ENCODE measurements at places on chromosomes 1 and 21.

DNA sequence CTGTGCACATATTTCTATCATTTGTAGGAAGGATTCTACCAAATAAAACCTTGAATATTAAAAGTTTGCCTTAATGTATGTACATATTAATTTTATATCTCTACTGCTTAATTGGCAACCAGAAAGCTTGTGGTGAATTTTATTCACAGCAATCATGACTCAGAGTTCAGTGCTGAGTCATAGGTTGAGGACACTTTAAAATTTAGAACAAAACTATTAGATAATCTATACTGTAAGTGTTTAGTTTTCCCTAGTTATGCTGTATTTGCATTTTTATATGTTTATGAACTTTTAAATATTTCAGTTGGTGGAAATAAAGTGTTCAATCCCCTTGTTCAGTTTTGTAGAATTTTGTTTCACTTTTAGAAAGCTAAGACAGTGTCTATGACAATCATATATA is 841.5 kb downstream of the KCNT2 start:
- peak; percentile 54 for DNase-seq

DNA sequence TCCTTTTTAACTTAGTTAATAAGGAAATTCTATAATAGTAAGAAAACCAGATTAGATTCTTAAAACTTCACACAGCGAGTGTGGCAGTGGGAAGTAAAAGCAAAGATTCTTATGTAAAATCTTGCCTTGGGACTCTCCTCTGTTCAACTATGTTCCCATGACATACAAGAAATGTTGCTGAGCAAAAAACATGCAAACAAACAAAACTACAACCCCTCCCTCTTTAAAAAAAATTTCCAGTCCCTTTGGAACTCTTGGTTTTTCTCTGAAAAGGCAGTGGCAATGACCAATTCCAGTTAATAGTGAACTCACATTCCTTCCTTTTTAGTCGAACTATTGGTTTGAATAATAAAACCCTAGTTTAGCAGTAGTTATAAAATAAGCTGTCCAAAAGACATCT is 453.1 kb upstream of the ZRANB2 start:
- no peak for DNase-seq

DNA sequence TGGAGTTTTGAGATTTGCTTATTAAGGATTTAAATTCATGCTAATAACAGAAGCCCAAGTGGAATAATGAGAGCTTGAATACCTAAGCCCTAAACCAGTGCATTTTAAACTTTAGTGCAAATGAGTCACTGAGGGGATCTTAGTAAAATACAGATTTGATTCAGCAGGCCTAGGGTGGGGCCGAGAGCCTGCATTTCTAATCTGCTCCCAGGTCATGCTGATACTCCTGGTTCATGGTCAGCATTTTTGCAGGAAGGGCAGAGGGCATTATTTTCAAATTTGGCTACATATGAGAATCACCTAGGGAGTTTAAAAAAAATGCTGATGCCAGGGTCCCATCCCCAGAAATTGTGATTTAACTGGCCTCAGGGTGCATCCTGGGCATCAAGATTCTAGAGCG is 39.3 kb downstream of the DNTTIP2 start:
- DNase-seq: no peak

DNA sequence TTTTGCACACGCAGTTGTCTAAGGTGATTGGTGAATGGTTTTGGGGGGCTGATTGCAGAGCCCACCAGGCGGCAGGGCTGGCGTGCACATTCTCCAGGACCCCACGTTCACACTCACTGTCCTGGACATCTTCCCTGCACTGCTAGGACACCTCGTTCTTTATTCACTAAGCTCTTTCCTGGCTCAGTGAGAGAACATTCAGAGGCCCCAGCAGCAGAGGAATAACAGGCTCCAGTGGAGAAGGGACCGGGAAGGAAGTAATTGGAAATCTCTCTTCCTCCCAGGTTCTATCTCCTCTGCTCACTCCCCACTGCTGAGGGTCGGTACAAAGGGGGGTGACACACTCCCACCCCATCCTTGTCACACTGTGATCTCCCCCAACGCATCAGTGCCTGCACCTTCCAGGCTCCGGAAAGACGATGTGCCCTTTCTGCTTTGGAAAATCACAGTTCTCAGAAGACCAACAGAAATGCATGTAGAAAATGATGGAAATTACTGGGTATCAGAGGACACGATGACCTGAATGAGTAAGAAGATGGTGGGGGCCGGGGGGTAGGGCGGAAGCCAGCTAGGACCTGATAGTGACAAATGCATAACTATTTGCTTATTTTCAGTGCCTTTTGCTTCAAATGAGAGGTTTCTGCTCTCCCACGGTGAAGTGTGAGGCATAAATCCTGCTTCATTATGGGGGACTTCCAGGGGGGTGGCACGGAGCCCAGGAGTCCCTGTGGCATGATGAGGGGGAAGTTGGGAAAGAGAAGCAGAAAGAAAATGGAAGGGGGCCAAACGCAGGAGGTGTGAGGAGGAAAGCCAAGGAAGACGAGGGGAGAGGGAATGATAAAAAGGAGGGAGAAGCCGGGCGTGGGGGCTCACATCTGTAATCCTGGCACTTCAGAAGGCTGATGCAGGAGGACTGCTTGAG is 25.2 kb upstream of the KIF26B start:
- DNase-seq: no peak

Data from EL (cell line).